CD8-positive, alpha-beta memory T cell (primary cell): ENCODE measurements at places on chromosomes 11 and 22.

- DNase-seq, result no peak
These were observed 108.9 kb upstream of the DDI1 start for GRCh38 chr11:103927535-103927934.

- DNase-seq, result no peak
These were observed 4.3 kb upstream of the OR51V1 start for GRCh38 chr11:5204787-5205186.

- DNase-seq, result no peak
These were observed 6.0 kb upstream of the TRIM34 start for GRCh38 chr11:5618807-5619206.

- no peak for DNase-seq
These were observed 1955.1 kb upstream of the RAG2 start for GRCh38 chr11:38553148-38553547.

GRCh38 chr22:18075720-18076497, 1.9 kb upstream of the PEX26 start:
- peak; percentile 58 for DNase-seq

DNA sequence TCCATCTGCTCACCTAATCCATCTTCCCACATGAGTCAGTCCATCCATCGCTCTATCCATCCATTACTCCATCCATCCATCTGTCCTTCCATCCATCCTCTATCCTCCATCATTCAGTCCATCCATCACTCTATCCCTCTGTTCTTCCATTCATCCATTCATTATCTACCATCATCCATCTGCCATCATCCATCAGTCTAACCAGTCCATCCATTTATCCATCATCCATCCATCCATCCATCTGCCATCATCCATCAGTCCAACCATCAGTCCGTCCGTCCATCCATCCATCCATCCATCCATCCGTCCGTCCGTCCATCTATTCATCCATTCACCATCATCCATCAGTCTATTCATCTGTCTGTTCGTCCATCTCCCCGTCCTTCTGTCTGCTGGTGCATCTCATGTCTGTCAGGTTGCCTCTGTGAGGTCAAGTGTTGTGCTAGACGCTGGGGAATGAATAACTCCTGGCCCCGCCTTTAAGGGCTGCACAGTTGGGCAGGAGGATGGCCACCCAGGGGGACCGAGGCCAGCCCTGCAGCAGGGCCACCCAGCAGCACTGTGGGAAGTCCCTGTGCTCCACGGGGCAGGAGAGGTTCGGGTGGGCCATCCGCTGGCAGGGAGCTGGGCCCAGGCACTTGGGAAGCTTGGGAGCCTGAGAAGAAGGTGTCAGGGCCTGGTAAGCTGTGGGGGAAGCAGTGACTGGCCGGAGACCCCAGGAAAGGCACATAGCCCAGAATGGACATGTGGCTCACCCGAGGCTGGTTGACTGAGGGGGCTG, 137.1 kb downstream of the CTTN start:
- DNase-seq, result no peak

DNA sequence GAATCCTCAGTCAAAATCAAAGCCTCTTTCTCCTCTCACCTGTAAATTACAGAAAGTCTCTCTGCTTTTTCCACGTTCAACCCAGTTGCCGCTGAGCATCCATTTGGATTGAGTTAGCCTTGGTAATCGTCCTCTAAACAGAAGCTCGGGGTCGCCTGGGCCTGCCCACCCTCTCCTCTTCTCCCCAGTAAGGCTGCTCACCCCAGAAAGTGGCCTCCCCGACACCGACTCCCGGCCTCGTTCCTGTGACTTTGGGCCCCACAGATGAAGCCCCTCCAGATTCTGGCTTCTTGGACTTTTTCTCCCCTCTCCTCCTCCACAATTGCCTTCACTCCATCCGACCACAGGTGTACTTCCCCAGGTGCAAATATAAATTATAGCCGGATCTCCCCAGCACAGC, 1500.0 kb downstream of the BRD1 start:
- no peak for DNase-seq

GRCh38 chr11:2675540-2675939, 24.3 kb downstream of the KCNQ1OT1 start:
- no peak for DNase-seq

DNA sequence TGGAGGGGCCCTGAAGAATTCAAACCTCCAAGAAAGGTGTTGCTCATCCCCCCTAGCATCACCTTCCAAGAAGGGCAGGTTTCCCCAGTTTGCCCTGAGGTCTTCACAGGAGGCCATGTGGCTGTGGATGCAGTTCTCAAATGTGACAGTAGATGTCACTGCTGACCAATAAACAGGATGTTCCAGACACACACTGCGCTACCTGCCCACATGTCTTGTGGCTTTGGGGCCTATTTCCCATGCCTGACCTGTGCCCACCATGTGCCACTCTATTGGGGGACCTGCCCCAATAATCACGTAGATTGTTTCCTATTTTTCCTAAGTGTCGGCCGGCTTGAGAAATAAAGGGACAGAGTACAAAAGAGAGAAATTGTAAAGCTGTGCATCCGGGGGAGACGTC, 4.5 kb downstream of the GSTT2 start:
- DNase-seq, result peak; percentile 51

DNA sequence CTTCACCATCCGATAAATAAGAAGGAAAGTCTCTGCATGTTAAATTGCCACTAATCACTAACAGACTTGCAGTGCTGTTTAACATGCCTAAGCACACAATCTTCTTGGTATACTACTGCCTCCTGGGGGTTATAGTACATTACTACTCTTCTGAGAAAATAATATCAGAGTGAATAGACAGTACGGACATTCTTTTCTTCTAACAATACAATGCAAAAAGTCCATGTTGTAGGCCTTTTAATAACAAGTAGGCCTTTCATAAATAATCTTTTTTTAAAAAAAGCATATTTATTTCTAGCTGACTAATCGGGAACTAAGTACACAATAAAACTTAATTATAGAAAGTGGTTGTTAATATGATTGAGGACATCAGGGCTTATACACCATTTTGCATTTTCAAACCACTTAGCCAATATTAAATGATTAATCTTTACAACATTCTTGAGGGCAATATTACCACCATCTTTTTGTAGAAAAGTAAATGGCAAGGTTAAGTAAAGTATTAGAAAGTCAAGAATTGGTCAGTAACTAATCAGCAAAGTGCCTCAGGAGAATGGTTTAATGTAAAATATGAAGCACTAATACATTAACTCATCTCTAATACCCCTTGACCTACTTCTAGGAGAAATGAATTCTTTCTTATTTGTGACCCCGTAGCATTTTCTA, 84.7 kb downstream of the TTC28 start:
- no peak for DNase-seq

GRCh38 chr11:74325649-74326645, 14.5 kb upstream of the P4HA3 start:
- no peak for DNase-seq

DNA sequence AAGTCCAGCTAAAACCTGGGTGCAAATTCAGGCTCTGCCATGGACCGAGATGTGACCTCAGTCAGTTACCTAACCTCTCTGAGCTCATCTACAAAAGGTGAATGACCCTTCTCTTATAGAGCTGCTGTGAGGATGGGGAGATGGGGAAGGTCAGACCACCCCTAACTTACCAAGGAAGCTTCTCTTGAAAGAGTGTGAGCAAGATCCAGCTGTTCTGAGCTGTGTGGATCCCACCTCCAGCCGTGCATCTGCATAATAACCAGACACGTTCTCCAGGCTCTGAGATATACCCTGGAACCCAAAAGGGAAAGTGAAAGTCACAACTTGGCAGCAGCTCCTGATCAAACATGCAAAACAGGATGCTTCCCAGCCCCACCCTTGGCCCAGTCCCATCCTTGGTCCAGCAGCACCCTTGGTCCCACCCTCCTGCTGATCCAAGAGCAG, at the start of gene APOL3:
TSS of gene APOL3 (minus strand) at position 257 of the 444 bp plus-strand sequence. CDS start 11,700 bp downstream, outside the sequence.
- peak; percentile 49 for DNase-seq

DNA sequence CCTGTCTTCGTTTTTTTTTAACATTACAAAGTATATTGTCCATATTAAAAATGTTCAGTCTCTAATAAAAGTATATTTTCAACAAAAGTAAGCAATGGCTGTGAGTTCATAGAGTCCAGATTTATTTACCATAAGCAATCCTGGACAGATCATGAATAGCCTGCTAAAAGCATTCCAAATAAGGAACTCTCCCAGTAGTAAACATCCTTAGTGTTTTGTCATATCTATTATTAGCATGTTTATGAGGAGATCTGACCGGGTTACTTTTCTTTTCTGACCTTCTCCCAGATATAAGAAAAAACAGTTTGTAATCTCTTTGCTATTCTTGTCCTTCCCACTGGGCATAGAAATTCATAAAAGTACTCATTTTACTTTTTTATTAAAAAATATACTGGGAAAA, 403.9 kb upstream of the ANO3 start:
- no peak for DNase-seq

DNA sequence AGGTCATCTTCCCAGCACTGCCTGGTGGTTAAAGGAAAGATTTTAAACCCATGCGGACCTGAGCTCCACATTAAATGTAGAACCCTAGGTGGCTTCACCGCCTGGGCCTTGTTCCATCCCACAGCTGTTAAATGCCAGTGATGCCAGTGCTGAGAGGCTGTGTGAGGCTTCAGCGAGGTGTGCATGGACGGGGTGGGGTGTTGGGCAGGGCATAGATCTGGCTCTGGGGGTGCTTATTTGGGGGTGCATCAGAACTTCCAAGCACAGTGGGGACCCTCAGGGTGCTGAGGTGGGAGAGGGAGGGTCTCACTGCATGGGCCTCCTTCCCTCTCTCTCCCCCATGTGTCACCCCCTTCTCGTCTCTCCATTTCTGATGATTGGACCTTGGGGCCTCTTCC, 90.1 kb upstream of the B3GAT1 start:
- no peak for DNase-seq

DNA sequence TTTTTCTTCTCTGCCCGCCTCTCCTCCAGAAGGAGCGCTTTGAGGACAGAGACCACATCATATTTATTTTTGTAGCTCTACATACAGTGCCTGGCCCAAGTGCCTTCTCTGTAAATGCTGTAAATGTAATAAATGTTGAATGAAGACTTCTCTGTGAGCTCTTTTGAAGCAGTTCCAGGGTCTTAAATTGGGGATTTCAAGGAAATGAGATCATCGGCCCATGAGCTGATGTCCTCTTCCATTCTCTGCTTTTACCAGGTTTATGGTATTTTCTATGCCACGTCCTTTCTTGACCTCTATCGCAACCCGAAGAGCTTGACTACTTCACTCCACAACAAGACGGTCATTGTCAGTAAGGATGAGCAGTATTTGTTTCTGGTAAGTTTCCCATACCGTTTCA, 165.7 kb upstream of the SORL1-AS1 start:
- no peak for DNase-seq

- DNase-seq, result no peak
These were observed 50.4 kb downstream of the TCP11L1 start for GRCh38 chr11:33089776-33090175.

- DNase-seq, result no peak
These were observed 56.2 kb downstream of the MICAL3 start for GRCh38 chr22:17968126-17968525.

GRCh38 chr11:79922641-79923040, 481.8 kb upstream of the TENM4 start:
- DNase-seq, result no peak

DNA sequence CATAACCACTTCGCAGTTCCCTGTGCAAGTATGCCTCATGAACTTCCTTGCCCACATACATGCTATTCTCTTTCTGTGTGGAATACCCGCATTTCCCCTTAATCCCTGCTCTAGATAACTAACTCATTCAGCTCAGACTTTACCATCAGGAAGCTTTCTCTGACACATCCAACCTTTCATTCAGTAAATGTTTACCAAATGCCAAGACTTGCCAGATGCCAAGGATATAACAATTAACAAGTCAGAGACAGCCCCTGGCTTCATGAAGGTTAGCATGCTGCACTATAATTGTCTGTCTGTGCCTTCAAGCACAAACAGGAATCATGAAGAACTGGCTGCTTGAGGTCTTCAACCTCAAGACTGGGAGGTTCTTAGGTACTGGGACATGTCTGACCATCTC, 71.2 kb upstream of the GDPD4 start:
- DNase-seq, result no peak

DNA sequence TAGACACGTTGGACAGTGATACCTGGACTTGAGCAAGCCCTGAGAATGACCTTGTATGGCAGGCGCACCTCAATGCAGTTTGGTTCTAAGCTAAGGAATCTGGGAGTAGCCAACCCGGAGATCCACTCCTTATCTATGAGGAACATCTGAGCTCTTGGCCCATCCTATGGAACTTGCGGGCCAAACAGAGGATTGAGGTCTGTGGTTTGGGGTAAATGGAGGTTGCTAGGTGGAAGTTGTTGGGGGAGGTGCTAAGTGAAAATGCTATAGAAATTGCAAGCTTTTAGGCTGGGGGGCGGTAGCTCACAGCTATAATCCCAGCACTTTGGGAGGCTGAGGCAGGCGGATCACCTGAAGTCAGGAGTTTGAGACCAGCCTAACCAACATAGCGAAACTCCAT, 8.9 kb downstream of the GDPD5 start:
- DNase-seq, result no peak

DNA sequence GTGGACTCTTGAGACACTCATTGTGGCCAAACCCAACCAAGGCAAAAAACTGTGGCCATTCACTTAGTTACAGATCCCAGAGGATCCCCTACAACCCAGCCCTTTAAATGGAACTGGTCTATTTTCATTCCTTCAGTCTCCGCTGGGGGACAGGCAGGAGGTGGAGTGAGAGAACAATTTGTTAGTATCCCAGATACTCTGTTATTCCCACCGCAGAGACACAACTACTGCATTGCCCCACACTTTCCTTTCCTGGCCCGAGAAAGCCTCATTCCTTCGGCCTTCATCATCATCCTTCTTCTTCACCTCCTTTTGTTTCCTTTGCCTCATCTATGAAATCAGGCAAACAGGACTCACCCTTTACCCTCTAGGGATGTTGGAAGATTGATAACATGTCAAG, 191.1 kb downstream of the NTM start:
- DNase-seq, result no peak

GRCh38 chr11:120805960-120806555, 217.8 kb upstream of the TBCEL start:
- DNase-seq, result no peak

- DNase-seq, result no peak
These were observed 8.6 kb downstream of the HSCB start for GRCh38 chr22:28750471-28750881.

DNA sequence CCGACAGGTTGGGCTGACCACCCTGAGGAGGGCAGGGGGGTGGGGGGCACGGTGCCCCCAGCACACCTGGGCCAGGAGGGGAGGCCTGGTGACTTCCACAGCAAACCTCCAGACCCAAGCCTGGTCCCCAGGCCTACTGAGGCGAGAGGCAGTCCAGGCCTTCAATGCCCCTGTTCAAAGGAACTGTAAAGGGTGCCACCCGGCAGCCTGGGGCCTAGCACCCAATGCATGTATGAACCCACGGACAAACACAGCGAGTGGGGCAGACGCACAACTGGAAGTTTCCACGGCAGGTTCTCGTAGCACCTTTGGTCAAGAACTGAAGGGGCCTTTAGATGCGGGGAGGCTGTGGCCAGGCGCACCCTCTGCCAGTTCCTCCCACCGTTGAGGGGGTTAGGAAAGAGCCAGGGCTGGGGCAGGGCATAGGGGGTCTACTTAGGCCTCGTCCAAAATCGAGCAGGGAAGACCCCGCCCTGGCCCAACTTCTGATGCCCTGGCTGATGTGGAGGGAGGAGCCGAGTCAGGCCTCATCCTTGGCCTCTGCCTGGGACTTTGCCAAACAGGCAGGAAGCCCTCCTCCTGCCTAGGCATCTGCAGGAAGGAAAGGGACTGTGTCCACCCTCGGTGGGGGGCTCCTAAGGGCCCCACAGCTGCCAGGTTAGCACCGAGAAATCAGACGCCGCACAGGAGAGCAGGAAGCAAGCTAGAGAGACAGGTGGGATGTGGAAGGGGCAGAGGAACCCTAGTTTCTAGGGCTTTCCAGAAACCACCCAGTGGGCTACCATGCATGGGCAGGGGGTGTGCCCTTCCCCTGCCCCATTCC, 6.6 kb downstream of the CBX6 start:
- DNase-seq, result no peak
